ENCODE measurements at places on chromosomes 5 and 9.

GRCh38 chr5:137696481-137696880, 39.4 kb downstream of the KLHL3 start:
- DNase-seq: peak; percentile 46

DNA sequence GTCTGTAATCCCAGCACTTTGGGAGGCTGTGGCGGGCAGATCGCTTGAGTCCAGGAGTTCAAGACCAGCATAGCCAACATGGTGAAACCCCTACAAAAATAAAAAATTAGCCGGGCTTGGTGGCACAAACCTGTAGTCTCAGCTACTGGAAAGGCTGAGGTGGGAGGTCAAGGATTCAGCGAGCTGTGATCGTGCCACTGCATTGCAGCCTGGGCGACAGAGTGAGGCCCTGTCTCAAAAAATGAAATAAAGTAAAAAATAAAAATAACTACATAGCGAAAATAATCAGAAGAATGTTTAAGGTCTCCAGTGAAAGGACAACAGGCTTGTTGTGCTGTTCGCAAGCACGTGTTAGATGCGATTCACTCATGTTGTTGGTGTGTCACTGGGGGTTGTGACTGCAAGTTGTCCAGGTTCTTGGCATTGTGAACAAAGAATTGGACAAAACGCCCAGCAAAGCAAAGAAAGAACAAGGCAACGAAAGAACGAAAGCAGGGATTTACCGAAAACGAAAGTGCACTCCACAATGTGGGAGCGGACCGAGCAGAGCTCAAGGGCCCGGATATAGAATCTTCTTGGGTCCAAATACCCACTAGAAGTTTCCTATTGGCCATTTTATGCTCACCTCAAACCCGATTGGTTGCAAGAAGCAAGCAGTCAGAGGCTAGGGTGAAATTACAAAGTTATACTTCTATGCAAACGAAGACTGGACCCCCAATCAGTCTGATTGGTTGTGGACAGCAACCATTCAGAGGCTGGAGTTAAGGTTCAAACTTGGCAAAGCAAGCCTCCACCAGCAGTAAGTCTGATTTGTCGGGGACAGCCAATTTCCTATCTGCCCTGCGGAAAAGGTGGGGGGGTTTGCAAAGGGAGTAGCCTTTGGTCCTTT, 844 bp upstream of the MCCC2 start:
- peak; percentile 6 for DNase-seq

GRCh38 chr5:32261198-32261597, 51.5 kb downstream of the MTMR12 start:
- no peak for DNase-seq

GRCh38 chr5:165775111-165775510, 2269.7 kb downstream of the MAT2B start:
- DNase-seq: no peak

DNA sequence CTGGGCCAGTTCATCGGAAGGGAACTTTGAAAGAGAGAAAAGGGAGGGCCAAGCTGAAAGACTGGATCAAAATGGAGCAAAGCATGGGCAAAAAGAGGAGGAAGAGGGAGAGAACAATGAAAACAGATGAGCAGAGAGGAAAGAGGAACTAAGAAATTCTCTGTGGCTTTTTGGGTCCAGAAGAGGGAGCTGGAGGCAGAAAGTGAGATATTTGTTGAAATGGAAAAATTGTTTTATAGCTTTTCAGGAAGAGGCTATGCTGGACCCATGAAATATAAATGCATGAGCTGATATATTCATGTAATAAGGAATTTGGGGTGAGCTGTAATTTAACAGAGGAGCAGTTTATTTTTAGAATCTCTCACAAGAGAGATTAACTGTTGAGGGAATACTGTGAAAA, 457.3 kb downstream of the DMAC1 start:
- DNase-seq: no peak

- no peak for DNase-seq
Observed at GRCh38 chr5:87754009-87754757, 341.5 kb upstream of the CCNH start.

DNA sequence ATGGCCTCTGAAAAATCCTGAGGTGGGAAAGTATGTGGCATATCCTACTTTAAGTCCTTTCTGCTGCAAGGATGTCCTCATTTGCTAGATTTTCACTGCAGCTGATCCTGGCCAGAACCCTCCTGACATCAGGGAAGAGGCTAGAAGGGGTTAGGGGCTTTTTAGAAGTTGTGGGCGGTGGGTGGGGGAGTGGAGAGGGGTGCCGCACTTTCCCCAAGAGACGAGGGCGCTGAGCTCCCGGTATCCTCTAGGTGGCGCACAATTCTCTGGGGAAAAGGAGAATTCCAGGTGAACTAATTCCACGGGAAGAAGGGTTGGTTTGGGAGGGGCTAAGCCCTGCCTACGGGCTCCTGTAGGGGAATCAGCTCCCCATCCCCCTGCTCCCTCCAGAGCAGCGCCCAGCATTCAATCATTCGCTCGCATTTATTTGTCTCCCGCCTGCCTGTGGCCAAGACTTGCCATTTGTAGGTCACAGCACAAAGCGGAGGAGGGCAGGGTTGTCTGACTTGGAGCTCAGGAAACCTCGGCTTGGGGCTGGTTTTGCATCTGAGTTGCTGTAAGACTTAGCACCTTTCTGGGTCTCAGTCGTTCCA, 42.9 kb upstream of the HAND1 start:
- DNase-seq: peak; percentile 6

- no peak for DNase-seq
Observed at GRCh38 chr5:178216779-178217178, 12.4 kb downstream of the HNRNPAB start.

- DNase-seq: no peak
Observed at GRCh38 chr5:173468821-173469251, 140.6 kb upstream of the STC2 start.

DNA sequence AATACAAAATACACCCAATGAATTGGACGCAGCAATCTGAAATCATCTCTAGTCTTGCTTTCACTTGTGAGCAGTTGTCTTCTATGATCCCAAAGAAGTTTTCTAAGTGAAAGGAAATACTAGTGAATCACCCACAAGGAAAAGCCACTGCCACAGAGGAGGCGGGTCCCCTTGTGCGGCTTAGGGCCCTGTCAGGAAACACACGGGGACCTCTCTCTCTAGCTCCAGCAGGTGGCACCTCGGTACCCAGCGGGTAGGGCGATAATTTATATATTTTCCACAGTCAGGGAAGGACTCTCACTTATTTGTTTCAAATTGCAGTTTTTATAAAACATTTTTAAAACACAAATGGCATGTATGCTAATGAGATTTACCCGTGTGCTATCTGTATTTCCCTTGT, 417.1 kb downstream of the KDM4C start:
- DNase-seq: no peak

- no peak for DNase-seq
Observed at GRCh38 chr5:154165886-154166285, 24.6 kb upstream of the GALNT10 start.

DNA sequence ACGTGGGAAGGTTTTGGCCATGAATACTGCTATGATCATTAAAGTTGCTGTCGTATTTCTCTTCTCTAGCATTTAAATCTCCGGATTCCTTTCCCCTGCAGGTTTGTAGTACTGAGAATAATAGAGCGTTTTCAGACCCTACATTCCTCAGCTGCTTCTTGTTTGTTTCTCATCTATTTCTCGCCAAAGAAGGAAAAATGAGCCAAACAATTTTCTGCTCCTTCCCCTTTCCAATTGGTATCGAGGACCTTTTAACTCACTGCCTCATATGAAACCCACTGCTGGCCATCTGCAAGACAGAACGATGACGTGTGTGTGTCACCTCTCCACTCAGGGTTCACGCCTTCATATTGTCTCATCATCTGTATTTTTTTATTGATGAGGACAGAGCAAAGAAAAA, 689.4 kb upstream of the WWC1 start:
- no peak for DNase-seq

GRCh38 chr5:164301708-164302107, 796.3 kb downstream of the MAT2B start:
- no peak for DNase-seq

GRCh38 chr5:126757713-126758357, 19.1 kb upstream of the LMNB1 start:
- DNase-seq: no peak
